ENCODE measurements at places on chromosomes 2 and 18.

DNA sequence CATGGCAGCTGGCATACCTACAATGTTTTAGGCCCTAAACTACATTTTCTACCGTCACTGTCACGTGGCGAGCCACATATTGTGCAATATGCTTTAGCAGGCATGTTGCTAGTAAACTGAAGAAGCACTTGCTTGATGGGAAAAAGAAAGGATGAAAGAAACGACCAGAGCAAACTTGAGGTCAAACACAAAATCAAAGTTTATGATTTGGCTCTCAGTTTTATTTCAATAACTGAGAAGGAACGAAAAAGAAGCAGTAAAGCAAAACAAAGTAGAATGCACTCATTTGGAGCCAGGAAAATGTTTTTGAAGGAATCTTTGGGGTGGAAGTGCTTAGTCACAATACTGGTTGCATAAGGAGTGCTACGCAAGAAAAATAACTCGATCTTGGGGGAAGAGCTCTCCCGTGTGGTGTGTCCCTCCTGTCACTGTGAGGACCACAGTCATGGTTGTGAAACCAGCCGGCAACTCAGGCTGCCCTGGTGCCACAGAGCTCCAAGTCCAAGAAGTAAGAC, 349.8 kb downstream of the RBM43 start:
- no peak for DNase-seq

DNA sequence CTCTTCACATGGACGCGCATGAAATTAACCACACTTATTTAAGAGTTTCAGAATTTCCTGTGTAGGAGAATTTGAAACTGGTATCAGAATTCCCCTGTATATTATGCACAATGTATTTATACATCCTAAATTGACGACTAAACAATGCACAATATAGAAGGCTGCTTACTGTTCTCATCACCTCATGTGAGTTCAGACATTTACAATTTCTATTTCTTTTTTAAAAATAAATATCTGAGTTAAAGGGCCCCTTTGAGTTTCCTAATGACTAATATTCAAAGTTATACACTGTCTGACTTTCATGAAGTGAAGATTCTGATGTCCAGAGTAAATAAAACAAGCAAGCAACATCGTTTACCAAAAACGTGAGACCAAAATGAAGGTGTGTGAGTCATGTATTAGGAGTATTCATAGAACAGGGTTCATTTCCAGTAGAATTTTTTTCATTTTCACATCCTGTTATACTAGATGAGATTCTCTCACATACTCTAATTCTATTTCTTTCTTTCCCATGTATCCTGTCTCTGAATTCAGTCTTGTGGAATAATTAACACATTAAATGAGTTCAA, 406.2 kb downstream of the NUP35 start:
- DNase-seq, result no peak

- no peak for DNase-seq
These were observed 64.0 kb upstream of the ZSWIM2 start for GRCh38 chr2:186912979-186913378.

DNA sequence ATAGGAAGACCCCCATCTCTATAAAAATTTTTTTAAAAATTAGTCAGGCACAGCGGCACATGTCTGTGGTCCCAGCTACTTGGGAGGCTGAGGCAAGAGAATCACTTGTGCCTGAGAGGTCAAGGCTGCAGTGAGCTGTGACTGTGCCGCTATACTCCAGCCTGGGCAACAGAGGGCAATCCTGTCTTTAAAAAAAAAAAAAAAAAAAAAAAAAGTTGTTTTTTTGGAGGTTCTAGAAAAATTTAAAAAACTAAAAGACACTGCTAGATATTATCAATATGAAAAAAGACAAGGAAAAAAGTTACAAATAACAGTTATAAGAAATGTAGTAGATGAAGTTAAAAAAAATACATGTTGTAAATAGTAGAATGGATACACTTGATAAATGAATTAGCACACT, 56.1 kb upstream of the C2orf15 start:
- peak; percentile 19 for DNase-seq

- DNase-seq, result no peak
These were observed 156.8 kb downstream of the GLI2 start for GRCh38 chr2:120892271-120892966.

- no peak for DNase-seq
These were observed 148.0 kb upstream of the TCF4 start for GRCh38 chr18:55735969-55736368.

DNA sequence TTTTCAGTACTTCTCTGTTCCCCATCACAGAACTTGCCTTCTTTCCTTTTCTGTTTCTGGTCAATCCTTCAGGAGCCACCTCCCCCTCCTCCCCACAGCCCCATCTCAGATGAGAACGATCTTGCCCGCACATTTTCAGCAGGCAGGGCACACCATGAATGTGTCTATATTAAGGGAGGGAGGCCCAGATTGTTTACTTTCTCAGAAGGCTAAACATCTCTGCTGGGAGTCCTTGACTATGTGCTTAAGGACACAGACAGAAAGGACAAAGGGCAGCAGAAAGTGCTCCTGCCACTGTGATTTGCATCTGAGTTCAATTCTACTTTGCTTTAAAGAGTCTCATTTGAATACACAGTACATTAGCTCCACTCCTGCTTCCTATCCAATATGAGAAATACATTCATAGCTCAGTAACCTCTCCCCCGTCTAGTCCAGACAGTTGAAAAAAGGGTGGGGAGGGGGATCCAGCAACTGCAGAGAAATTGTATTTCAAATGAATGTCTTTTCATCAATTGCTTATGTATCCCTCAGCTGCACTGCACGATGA, 175.0 kb upstream of the PARD3B start:
- no peak for DNase-seq
